Activated CD4-positive, alpha-beta T cell treated with anti-CD3 and anti-CD28 coated beads, Interleukin-2, amount 10 ng/mL, durations not matched to agents 7 days and 5 days (primary cell): ENCODE measurements at places on chromosomes 2 and 18. TPM values are rescaled to one million over a fixed set of nuclear protein-coding genes. Genes with fewer than 3 reads are reported as not detected.
A peak's percentile ranks its signal among the peaks of the same experiment; 100 is the strongest.

DNA sequence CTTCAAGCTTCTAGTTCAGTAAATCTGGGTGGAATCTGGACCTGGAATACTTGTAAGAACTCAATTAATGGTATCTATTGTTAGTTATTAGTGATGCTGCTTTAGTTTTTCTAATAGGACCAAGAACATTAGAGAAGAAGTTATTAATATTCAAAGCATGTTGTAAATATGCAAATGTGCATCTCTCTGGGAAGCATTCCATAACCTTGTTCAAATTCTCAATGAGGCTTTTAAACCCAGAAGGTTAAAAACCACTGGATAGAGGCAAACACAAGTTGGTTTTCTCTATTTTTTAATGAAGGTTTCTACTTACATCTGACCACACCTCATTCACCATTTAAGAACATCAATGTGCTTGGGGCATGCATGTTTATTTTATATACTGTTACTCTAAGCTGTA, 16.1 kb upstream of the ACVR1C start:
- H3K4me1 ChIP-seq: no peaks in the 10 kb centered on the region
- H3K27ac ChIP-seq: no peak overlapping the region
- peaks cover 1% of the 10 kb centered on the region for H3K27me3 ChIP-seq
- DNase-seq: no peak
- no peaks in the 10 kb centered on the region for H3K36me3 ChIP-seq

GRCh38 chr18:75799449-75800330, 372.2 kb upstream of the SMIM21 start:
- no peak overlapping the region for H3K27ac ChIP-seq
- H3K4me1 ChIP-seq: no peaks in the 10 kb centered on the region
- no peak for DNase-seq
- no peaks in the 10 kb centered on the region for H3K36me3 ChIP-seq

DNA sequence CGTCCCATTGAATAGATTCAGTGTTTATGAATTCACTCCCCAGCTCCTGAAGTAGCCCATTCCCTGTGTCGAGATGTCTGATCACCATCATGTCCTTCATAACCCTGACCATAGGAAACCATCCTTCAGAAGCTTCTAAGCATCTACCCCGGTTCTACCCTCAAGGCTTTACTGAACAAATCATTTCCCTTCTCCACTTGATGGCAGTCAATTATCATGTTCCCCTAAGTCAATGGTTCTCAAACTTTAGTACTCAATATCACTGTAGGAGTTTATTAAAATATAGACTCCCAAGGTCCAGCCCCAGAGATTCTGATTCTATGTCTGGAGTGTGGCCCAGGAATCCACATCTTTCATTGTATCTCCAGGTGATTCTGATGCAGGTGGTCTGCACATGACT, 228.4 kb upstream of the SP5 start:
- no peak for DNase-seq
- H3K36me3 ChIP-seq: no peaks in the 10 kb centered on the region
- H3K4me1 ChIP-seq: no peaks in the 10 kb centered on the region
- H3K4me3 ChIP-seq: no peak overlapping the region
- H3K27me3 ChIP-seq: peaks cover 10% of the 10 kb centered on the region
- no peak overlapping the region for H3K27ac ChIP-seq

DNA sequence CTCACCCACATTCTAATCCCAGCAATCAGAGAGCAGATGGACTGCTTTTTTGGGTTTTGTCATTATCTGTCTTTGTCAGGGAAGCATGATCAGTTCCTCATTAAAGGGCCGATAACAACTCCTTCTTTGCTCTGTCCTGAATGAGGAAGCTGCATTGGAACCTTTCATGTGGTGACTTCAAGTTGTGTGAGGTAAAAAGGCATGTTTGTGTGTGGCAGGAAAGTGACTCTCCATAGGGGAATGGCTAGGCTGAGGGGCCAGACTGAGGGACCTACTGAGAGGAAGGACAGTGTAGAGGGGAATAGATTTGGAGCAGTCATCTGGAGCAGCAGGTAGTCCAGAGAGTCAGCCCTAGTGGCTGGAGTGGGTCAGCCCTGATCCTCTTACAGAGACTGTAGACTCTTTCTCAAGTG, 23.6 kb upstream of the LRRTM1 start:
- H3K27ac ChIP-seq: no peak overlapping the region
- no peaks in the 10 kb centered on the region for H3K4me1 ChIP-seq
- H3K27me3 ChIP-seq: no peaks in the 10 kb centered on the region
- no peaks in the 10 kb centered on the region for H3K36me3 ChIP-seq

- H3K4me1 ChIP-seq: no peaks in the 10 kb centered on the region
- no peaks in the 10 kb centered on the region for H3K36me3 ChIP-seq
- no peak overlapping the region for H3K27ac ChIP-seq
- no peak overlapping the region for H3K4me3 ChIP-seq
Measured at GRCh38 chr2:132593171-132593570, 76.8 kb downstream of the LYPD1 start.

DNA sequence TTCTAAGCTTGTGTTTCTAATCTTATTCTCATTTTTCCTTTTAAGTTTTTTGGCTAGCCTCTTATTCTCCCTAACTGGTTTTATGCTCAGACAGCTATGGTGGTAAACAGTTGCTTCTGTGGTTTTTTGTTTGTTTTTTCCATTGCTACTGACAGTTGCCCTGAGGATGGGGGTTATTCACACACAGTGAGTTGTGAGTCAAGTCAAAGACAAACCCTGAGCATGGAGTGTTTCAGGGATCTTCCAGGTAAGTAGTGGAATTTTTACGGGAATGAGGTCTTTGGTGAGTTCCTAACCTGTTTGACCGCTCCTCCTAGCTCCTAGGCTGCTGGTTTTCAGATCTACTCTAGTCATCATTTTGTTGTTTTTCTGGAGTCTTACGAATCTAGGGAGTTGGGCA, 162.8 kb downstream of the ZNF407 start:
- no peak for DNase-seq
- peaks cover 9% of the 10 kb centered on the region for H3K36me3 ChIP-seq
- H3K4me1 ChIP-seq: no peaks in the 10 kb centered on the region
- no peak overlapping the region for H3K27ac ChIP-seq
- no peaks in the 10 kb centered on the region for H3K27me3 ChIP-seq

DNA sequence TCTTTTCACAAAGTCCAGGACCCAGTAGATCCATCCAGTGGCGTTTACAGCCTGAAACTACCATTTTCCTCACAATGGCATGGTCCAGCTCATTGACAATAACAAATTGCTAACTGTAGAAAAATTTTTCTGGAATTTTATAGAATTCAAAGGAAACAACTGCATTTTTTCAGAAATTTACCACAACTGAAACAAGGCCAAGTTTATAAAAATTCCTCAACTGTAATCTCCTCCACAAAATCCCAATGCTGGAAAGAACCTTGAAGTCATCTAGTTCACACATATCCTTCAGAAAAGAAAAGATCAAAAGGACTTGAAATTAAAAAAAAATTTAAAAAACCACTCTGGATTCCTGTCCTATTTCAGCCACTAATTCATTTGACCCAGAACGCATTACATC, 226.0 kb upstream of the CTAGE1 start:
- H3K4me3 ChIP-seq: no peak overlapping the region
- H3K27me3 ChIP-seq: no peaks in the 10 kb centered on the region
- no peak for DNase-seq

DNA sequence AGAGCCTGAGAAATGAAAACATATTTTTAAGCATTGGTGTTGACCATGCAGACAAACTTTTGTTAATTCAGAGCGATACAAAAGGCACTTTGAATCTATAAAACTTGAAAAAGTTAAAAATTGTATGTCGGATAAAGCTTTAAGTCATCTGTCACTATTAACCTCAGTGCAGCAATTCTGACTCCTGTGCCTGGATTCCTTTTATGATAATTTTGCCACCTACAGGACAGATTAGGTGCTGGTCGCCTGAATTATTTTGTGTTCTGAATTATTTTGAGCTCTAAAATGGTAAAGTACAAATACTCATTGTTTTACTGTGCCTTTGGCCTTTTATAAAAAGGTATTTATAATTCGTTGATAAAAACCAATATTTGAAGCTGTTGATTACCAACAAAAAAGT, 19.4 kb upstream of the RNF138 start:
- no peak for DNase-seq
- H3K27me3 ChIP-seq: no peaks in the 10 kb centered on the region
- H3K36me3 ChIP-seq: peaks cover 64% of the 10 kb centered on the region
- H3K4me1 ChIP-seq: peaks cover 36% of the 10 kb centered on the region
- no peak overlapping the region for H3K4me3 ChIP-seq
- no peak overlapping the region for H3K27ac ChIP-seq

- DNase-seq: no peak
- no peak overlapping the region for H3K4me3 ChIP-seq
- H3K36me3 ChIP-seq: peaks cover 23% of the 10 kb centered on the region
- H3K4me1 ChIP-seq: peaks cover 35% of the 10 kb centered on the region
- no peaks in the 10 kb centered on the region for H3K27me3 ChIP-seq
Measured at GRCh38 chr2:234411793-234412192, 85.1 kb downstream of the ARL4C start.

- no peak for DNase-seq
- peaks cover 1% of the 10 kb centered on the region for H3K4me1 ChIP-seq
- no peak overlapping the region for H3K4me3 ChIP-seq
Measured at GRCh38 chr2:11955314-11955713, 208.9 kb downstream of the LPIN1 start.

GRCh38 chr2:10658914-10659257, 30.9 kb downstream of the NOL10 start:
- no peaks in the 10 kb centered on the region for H3K27me3 ChIP-seq
- peaks cover 27% of the 10 kb centered on the region for H3K4me1 ChIP-seq
- DNase-seq: no peak
- no peak overlapping the region for H3K4me3 ChIP-seq
- no peak overlapping the region for H3K27ac ChIP-seq
- peaks cover 44% of the 10 kb centered on the region for H3K36me3 ChIP-seq

DNA sequence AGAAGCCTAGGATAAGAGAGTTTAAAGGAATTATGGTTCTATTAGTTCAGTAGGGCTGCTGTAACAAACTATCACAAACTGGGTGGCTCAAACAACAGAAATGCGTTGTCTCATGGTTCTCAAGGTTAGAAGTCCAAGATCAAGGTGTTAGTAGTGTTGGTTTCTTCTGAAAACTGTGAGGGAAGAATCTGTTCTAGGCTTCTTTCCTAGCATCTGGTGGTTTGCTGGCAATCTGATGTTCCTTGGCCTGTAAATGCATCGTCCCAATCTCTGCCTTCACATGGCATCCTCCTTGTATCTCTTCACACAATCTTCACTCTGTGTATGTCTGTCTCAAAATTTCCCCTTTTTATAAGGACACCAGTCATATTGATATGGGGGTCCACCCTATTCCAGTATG, 76.3 kb downstream of the MDH1 start:
- DNase-seq: no peak
- peaks cover 20% of the 10 kb centered on the region for H3K27me3 ChIP-seq
- no peaks in the 10 kb centered on the region for H3K36me3 ChIP-seq
- no peaks in the 10 kb centered on the region for H3K4me1 ChIP-seq
- no peak overlapping the region for H3K4me3 ChIP-seq

DNA sequence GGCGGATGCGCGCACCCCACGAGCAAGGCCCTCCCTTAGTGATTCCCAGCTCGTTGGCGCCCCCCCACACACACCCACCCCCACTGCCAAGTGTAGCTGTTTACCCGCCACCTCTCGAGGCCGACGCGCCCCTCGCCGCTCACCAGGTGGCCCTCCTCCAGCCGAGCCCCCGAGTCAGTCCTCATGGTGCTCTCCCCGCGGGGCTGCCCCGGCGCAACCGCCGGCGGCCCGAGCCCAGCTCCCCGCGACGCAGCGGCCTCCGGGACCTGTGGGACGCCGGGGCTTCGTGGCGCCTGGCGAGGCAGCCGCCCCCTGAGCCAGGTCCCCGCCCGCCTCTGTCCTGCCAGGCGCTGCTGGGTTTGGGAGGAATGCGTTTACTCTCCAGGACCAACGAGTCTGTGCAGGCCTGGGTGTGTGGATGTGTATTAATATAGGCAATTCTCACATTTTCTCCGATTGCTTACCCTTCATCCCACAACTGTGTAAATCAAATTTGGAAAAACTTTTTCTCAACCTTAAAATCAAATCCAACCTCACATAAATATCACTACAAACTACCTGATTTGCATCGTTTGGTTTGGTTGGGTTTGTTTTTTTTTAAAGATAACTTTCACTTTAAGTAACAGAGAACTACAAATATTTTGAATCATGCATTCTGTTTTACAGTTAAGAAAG, at the start of gene TMEM237:
Gene TMEM237 (minus strand): TSS at position 288 of the 675 bp plus-strand sequence. CDS start 103 bp downstream, at position 185.
- peak within 1 kb of the TSS; percentile 94 for H3K27ac ChIP-seq
- peaks cover 3% of the 10 kb centered on the region for H3K36me3 ChIP-seq
- peak within 1 kb of the TSS; percentile 82 for H3K4me3 ChIP-seq
- DNase-seq: no peak

GRCh38 chr2:85920810-85921545, 32.2 kb upstream of the ST3GAL5 start:
- peaks cover 3% of the 10 kb centered on the region for H3K27me3 ChIP-seq
- H3K4me3 ChIP-seq: no peak overlapping the region
- no peak overlapping the region for H3K27ac ChIP-seq
- DNase-seq: no peak
- H3K4me1 ChIP-seq: peaks cover 15% of the 10 kb centered on the region
- no peaks in the 10 kb centered on the region for H3K36me3 ChIP-seq

DNA sequence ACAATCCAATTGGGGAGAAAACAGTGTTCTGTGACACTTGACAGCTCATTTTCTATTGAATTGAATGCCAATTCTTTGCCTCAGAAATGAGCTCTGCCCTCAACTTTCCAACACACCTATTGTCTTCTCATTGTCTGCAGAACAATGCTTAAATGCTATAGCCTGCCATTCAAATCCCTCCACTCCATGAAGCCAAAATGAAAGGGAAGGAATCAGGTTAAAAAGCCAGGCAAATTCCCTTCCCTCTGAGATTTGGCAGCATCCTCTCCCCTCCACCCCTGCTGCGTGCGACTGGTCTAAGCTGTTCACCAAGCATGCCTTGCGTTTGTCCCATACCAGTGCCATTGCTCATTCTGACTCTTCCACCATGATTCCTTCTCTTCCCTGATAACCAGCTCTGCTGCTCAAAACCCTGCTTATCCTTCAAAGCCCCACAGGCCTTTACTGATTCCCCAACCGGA, 32.4 kb upstream of the TMEM131 start:
- no peak overlapping the region for H3K4me3 ChIP-seq
- H3K27ac ChIP-seq: peak overlapping the region; percentile 3
- H3K4me1 ChIP-seq: peaks cover 32% of the 10 kb centered on the region
- no peak for DNase-seq
- no peaks in the 10 kb centered on the region for H3K36me3 ChIP-seq

GRCh38 chr18:23635283-23636070, 27.2 kb downstream of the ANKRD29 start:
- H3K27me3 ChIP-seq: peaks cover 23% of the 10 kb centered on the region
- H3K36me3 ChIP-seq: no peaks in the 10 kb centered on the region
- peaks cover 15% of the 10 kb centered on the region for H3K4me1 ChIP-seq
- H3K4me3 ChIP-seq: no peak overlapping the region
- DNase-seq: no peak
- H3K27ac ChIP-seq: no peak overlapping the region

Gene SLC9A4
- 0.10 TPM for total RNA-seq

Gene FLACC1
- total RNA-seq: 4.4 TPM

Gene RND3
- total RNA-seq: not detected

Gene APCDD1
- not detected for total RNA-seq

Gene LYPD6
- total RNA-seq: not detected

Gene TXNDC2
- not detected for total RNA-seq

Gene UPP2
- total RNA-seq: not detected

Gene FHOD3
- total RNA-seq: not detected
